Activated effector memory CD4-positive, alpha-beta T cell treated with Interleukin-2 at 50 U/mL for 16 hours (primary cell): ENCODE measurements at places on chromosomes 13 and 19.
A peak's percentile ranks its signal among the peaks of the same experiment; 100 is the strongest.

DNA sequence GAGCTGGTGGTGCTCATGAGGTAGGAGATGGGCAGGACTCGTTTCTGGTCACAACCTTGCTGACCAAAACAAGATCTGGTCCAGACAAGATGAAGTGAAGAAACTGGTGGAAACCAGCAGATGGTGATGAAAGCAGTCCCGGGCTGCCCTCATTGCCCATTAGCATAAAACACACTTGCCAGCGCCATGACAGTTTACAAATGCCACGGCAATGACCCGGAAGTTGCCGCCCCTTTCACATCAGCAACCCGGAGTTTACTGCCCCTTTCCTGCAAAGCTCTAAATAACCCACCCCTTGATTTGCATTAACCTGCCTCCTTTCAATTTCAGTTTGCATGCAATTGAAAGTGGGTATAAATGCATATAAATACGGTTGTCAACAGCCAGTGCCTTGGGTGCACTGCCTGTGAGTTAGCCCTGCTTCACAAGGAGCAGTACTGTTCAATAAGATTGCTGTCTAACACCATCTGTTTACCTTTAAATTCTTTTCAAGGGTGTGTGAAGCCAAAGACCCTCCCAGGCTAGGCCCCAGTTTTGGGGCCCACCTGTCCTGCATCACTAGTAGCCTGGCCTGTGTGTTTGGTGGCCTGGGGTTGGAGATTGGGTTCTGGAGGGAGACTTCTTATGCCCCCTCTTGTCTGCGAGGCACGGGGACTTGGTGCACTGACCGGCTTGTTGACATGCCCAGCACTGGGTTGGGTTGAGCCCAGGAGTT is 38.8 kb downstream of the CHST8 start:
- no peak for DNase-seq

DNA sequence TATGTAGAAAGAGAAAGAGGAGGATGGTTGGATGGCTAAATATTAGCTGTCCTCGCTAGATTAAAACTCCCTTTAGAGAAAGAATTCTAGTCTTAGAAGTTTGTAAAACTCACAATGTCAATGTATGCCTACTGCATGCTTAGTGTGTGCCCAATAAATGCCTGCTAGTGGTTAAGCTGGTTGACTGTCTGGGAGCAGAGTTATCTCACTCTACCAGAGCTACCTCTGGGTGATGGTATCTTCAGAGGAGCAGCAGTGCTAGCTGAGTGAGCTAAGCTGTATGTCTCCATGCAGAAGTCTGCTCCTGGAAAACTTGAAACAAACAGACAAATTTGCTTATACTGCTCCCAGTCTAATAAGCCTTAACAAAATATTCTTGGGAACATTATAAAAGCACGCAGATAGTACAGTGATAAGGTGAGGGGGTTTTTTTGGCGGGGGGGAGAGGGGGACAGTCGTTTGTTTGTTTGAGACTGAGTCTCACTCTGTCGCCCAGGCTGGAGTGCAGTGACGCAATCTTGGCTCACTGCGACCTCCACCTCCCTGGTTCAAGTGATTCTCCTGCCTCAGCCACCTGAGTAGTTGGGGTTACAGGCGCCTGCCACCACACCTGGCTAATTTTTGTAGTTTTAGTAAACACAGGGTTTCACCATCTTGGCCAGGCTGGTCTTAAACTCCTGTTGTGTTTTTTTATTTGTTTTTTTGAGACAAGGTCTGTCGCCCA is 202.8 kb upstream of the TSC22D1 start:
- no peak for DNase-seq

- no peak for DNase-seq
These were observed 33.6 kb downstream of the SKA3 start for GRCh38 chr13:21142766-21143165.

GRCh38 chr19:23287620-23288019 is 37.4 kb upstream of the ZNF724 start:
- no peak for DNase-seq

DNA sequence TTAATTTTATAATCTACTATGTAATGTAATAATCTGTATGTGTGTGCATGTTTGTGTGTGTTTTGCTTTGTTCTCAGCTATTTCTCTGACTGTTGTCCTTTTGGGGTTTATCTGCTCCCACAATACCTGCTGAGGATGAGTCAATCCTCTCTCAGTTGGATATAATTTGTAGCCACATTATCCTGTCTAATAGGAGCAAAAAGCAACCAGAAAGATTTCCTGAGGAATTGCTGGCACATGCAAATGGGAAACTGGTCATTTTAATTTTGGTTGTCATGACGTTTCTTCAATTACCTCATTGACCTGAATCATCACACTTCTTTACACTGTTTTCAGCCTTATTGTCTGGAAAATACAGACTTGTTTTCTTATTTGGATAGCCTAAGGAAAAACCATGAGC is 488.4 kb downstream of the KLF5 start:
- no peak for DNase-seq

- DNase-seq: no peak
These were observed 1608.8 kb downstream of the OLFM4 start for GRCh38 chr13:54637366-54637765.

- DNase-seq: no peak
These were observed 1272.1 kb upstream of the PCDH20 start for GRCh38 chr13:62687732-62688131.

GRCh38 chr19:8446061-8446709 is 1.4 kb downstream of the HNRNPM start:
- no peak for DNase-seq

DNA sequence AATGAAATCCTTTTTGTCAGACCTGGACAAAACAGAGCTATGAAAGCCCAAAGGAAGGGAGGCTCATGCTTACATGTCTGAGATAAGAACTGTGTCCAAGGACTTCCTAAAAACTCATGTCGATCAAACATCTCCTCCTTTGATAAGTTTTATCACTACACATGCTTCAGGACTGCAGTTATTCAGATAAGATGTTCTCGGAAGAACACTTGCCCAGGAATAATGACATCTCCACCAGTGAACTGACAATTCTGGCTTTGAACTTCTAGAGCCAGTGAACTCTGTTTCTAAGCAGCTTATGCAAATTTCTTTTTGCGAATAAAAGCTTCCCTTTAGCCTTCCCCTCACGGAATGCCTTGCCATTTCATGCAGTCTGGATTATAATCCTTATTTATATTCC is 561.6 kb downstream of the TBC1D4 start:
- no peak for DNase-seq

DNA sequence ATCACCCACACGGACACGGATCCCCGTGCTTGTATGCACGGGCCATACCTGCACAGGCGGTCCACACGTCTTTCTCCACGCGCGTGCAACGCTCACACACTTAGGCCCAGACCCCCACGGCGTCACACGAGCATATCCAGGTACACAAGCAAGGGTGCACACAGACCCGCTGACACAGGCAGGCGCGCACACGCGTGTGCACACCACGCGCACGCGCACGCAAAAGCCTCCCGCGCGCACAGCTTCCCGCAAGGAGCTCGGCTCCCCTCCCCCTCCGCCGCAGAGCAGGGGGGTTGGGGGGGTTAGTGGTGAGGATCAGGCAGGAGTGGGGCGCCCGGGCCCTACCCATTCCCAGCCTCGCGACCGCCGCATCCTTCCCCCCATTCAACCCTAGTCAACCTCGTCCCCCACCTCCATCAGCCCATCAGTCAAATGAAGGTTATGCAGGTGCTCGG is 407 bp downstream of the RAB3A start:
- DNase-seq: no peak

DNA sequence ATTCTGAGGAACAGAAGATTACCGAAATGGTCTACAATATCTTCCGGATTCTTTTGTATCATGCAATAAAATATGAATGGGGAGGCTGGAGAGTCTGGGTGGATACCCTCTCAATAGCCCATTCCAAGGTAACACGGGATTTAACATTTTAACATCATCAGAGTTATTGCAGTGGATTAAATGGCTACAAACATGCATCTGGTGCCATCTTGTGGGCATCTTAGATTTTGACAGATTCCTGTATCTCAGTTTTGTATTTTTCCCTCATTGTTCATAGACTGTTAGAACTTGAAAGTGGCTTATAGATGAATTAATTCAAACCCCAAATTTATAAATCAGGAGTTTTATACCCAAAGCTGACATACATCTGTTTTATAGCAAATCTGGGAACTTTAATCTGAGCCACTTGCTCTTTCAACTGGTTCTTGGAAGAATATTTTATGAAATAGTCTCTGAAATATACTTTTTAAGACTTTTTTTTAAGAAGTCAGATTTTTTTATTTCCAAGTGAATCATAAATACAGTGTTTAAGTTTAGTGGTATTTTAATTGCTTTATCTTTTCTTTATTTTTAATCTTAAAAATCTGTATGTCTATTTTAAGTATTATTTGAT is 215.2 kb downstream of the NBEA start:
- DNase-seq: no peak

DNA sequence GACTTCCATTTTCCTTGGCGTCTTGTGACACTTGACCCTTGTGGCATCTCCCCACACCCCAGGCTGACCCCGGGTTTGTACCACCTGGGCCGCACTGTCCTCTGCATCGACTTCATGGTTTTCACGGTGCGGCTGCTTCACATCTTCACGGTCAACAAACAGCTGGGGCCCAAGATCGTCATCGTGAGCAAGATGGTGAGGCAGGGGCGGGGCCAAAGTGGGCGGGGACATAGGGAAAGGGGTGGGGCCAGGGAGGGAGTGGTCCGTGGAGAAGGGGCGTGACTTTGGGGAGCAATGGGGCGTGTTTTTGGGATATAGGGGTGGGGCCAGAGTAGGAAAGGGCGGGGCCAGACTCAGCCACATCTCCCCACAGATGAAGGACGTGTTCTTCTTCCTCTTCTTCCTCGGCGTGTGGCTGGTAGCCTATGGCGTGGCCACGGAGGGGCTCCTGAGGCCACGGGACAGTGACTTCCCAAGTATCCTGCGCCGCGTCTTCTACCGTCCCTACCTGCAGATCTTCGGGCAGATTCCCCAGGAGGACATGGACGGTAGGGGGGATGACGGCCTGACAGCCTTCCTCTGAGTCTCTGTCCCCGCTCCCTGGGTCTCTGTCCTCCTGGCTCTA is 42.8 kb downstream of the TRPM4 start:
- no peak for DNase-seq

DNA sequence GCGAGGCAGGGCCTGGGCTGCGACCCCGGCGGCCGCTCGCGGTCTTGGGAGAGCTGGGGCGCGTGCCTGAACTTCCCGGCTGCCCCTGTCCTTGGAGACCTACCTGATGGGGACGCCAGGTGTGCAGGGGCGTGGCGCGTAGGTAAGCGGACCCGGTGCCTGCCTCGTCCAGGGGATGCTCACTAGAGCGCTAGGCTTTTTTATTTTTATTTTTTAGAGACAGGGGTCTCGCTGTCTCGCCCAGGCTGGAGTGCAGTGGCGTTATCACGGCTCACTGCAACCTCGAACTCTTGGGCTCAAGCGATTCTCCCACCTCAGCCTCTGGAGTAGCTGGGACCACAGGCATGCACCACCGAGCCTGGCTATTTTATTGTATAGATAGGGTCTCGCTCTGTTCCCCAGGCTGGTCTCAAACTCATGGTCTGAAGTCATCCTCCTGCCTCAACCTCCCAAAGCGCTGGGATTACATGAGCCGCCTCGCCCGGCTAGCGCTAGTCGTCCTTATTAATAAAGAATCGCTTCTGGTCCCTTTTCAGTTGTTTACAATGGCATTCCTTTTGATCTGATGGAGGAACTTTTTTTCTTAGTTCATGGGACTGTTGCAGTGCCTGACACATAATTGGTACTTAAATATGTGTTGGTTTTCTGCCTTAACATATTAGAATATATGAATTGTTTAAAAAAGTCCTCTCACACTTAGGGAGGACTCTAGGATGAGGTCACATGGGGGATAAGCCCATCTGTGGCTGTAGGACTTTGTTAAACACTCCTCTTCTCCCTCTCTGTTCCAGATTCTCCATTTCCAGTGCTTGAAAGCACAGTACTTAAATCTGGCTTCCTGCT is 812 bp downstream of the DPY19L3 start:
- no peak for DNase-seq

- DNase-seq: peak; percentile 42
These were observed 8.8 kb upstream of the BBC3 start for GRCh38 chr19:47239610-47240296.

- DNase-seq: no peak
These were observed 8.1 kb upstream of the ANGPTL4 start for GRCh38 chr19:8355631-8356402.

DNA sequence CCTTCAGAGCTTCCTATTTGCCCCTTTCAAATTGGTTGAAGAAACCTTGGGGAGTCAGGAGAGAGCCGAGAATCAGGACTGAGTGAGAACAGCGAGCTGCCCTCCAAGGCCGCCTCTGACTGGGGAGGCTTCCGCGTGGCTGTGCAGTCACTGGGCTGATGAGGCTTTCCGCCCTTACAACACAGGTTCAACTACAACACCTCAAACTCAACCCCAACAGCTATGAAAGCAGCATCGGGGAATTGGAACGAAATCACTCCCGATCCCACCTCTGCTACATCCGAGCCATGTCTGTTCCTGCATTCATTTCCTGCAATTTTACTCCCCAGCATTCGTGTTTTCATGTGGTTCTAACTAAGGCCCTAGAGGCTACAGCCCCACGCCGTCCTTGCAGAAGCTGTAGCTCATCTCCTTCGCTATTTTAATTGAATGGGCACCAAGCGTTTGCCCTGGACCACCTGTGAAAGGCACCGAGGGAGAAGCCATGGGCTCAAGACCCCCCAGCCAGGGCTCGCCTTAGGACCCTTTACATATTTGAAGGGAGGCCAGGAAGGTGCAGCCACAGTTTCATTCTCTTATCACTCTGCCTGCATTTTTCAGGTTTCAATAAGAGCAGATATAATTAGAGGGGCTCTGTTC is 12.3 kb upstream of the RASA3 start:
- DNase-seq: no peak

GRCh38 chr13:37656247-37656940 is 57.8 kb upstream of the POSTN start:
- no peak for DNase-seq

- DNase-seq: no peak
These were observed at the start of gene TUBB4A for GRCh38 chr19:6501740-6502648. TSS of gene TUBB4A (minus strand) at chr19:6502309. CDS start at chr19:6502212, 97 bp downstream.

GRCh38 chr19:29851769-29852521 is 40.2 kb downstream of the CCNE1 start:
- DNase-seq: no peak

GRCh38 chr13:40619479-40619814 is 47.0 kb downstream of the FOXO1 start:
- no peak for DNase-seq

- no peak for DNase-seq
These were observed 2.7 kb upstream of the CAPNS1 start for GRCh38 chr19:36136964-36137686.

GRCh38 chr13:51734786-51735185 is 69.2 kb downstream of the DHRS12 start:
- DNase-seq: no peak

- no peak for DNase-seq
These were observed 634.0 kb downstream of the UQCRFS1 start for GRCh38 chr19:28578786-28579505.
